ENCODE measurements at places on chromosomes 16 and 17.

DNA sequence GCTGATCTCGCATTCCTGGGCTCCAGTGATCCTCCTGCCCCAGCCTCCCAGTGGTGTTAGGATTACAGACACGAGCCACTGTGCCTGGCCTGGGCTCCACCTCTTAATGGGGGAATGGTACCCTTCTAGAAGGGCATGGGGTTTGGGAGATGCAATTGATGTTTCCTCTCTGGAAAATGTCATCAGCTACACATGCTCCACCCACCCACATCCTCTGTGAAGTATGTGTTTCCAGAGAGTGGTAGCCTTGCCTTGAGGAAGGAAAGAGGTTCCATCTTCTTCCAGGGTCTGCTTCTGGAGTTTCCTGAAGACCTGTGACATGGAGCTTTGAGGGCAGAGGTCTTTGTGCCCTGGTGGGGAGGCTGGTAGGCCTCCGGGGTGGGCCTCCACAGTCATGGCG, 45.2 kb upstream of the GSE1 start:
- H3K36me3 ChIP-seq, result peaks cover 13% of the 10 kb centered on the region
- H3K4me3 ChIP-seq, result no peak overlapping the region
- H3K27ac ChIP-seq, result no peak overlapping the region
- no peaks in the 10 kb centered on the region for H3K27me3 ChIP-seq
- DNase-seq, result no peak
- H3K4me1 ChIP-seq, result peaks cover 59% of the 10 kb centered on the region

- H3K4me1 ChIP-seq, result no peaks in the 10 kb centered on the region
- no peak for DNase-seq
- no peaks in the 10 kb centered on the region for H3K27me3 ChIP-seq
- no peak overlapping the region for H3K4me3 ChIP-seq
- H3K27ac ChIP-seq, result no peak overlapping the region
These were observed 17.9 kb downstream of the CA7 start for GRCh38 chr16:66862023-66862520.

DNA sequence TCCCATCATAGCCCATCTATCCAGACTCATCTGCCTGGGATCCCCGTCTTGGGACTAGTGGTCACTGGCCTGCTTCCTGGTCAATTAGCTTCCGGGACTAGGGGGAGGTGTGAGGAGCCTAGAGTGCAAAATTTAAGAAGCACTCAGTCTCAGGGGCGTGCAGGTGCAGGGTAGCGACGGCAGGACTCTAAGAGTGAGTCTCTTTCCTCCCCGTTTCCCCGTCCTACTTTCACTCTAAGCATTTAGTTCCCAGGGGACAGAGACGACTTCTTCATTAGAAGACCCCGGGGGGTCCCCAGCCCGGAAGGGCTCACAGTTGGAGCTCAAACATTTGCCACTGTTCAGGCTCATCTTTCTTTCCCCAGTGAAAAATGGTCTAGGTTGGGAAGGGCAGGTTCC, 677 bp upstream of the ZNHIT3 start:
- peaks cover 14% of the 10 kb centered on the region for H3K27me3 ChIP-seq
- peaks cover 15% of the 10 kb centered on the region for H3K36me3 ChIP-seq
- peak overlapping the region; percentile 94 for H3K4me3 ChIP-seq
- H3K27ac ChIP-seq, result peak overlapping the region; percentile 98
- peaks cover 53% of the 10 kb centered on the region for H3K4me1 ChIP-seq

GRCh38 chr16:85227946-85228862, 115.9 kb upstream of the CIBAR2 start:
- no peak overlapping the region for H3K4me3 ChIP-seq
- no peak overlapping the region for H3K27ac ChIP-seq
- no peak for DNase-seq
- H3K36me3 ChIP-seq, result no peaks in the 10 kb centered on the region
- no peaks in the 10 kb centered on the region for H3K27me3 ChIP-seq

- no peak overlapping the region for H3K27ac ChIP-seq
- H3K36me3 ChIP-seq, result no peaks in the 10 kb centered on the region
- no peaks in the 10 kb centered on the region for H3K27me3 ChIP-seq
- peaks cover under 1% of the 10 kb centered on the region for H3K4me1 ChIP-seq
- DNase-seq, result no peak
These were observed 11.8 kb downstream of the BCAR1 start for GRCh38 chr16:75239542-75240122.

DNA sequence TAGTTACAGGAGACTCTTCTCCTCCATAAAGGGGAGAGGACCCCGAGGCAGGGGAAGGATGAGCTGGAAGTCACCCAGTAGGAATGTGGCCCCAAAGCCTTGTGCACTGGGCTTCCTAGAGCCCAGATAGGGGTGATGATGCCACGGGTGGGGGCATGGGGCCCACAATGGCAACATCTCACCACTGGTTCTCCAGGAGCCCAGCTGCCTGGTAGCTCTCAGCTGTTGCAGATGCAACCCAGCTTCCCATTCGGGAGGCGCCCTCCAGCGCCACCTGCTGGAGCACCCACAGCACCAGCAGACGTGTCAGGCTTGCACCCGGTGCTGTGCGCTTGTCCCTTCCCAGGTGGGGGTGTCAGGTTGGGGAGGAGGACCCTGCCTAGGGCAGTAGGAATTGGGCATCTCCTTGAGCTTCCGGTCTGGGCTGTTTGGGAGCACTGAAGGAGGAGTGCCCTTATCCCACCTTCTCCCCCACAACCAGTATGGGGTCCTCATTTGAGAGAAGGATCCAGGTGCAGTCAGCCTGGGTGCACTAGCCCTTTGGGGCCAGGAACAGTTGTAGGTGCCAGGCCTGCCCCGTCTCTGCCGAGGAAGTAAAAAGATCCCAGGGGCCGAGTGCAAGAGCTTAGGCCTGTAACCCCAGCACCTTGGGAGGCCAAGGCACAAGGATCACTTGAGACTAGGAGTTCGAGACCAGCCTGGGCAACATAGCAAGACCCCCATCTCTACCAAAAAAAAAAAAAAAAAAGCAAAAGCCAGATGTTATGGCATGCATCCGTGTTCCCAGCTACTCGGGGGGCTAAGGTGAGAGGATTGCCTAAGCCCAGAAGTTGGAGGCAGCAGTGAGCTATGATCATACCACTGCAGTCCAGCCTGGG, 14.4 kb downstream of the CDIPT start:
- H3K4me3 ChIP-seq, result no peak overlapping the region
- H3K36me3 ChIP-seq, result peaks cover 43% of the 10 kb centered on the region
- peaks cover 10% of the 10 kb centered on the region for H3K4me1 ChIP-seq
- H3K27me3 ChIP-seq, result no peaks in the 10 kb centered on the region
- peak; percentile 87 for DNase-seq

DNA sequence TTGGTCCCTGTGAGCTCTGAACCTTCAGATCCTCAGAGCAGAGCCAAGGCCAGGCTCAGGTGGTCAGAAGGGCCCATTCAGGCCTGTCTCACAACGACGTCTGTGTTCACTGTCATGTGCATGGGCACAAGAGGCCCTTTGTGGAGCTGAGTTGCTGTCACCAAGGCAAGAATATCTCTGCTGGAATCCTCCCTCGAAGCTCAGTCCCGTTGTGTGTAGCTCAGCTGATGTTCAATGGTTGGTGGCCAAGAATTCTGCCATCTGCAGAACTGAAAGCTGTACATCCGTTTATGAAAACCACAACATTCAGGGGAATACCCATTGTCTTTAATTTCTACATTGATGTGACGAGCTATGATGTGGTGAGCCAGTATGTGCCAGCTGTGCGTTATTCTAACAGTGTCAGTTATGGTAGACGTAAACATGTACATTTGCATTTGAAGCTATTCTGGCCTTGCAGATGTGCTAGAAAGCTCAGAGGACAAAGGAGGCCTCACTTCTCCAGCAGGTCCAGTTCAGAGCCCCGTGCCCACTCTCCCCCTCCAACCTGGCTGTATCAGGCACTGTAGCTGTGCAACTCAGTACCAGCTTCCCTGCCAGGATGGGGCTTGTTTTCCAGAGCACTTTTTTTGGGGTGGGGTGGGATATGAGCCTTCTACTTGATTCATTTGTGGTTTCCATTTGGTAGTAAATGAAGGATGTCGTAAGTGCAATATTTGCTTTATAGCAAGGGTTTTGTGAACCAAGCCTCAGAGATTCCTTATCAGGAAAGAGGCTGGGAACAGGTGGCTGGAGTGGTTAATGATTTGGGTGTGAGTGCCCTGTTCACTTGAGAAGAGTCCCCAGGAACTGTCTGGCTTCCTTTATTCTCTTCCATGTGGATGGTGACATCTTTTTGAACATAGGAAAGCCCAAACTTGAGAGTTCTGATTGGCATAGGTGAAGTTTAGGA, 56.1 kb downstream of the B9D1 start:
- peak; percentile 67 for DNase-seq
- peaks cover 38% of the 10 kb centered on the region for H3K27me3 ChIP-seq
- H3K36me3 ChIP-seq, result no peaks in the 10 kb centered on the region
- no peak overlapping the region for H3K4me3 ChIP-seq
- H3K27ac ChIP-seq, result peak overlapping the region; percentile 43
- H3K4me1 ChIP-seq, result peaks cover 31% of the 10 kb centered on the region

DNA sequence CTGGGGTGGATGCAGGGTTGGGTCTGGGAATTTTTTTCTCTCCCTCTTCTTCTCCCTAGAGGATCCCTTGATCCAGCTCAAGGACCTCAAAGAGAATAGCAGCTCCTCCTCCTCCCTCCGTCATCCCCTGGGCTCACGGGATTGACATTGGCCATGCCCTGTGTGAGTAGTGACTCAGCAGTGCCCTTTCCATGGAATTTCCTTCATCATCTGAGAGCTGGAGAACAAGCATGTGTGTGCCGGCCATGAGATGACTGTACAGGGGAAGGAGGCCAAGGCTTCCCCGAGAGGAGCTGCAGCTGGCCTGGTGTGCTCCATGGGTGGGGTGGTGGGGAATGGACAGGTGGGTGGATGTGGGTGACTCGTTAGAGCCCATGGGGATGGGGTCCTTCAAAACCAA, 8.9 kb upstream of the WSCD1 start:
- DNase-seq, result no peak
- no peak overlapping the region for H3K4me3 ChIP-seq
- peaks cover 8% of the 10 kb centered on the region for H3K27me3 ChIP-seq
- H3K4me1 ChIP-seq, result no peaks in the 10 kb centered on the region
- no peaks in the 10 kb centered on the region for H3K36me3 ChIP-seq

- DNase-seq, result no peak
- peaks cover 9% of the 10 kb centered on the region for H3K27me3 ChIP-seq
- no peak overlapping the region for H3K4me3 ChIP-seq
- H3K27ac ChIP-seq, result no peak overlapping the region
These were observed 6.1 kb upstream of the EIF4A3 start for GRCh38 chr17:80153004-80153403.

DNA sequence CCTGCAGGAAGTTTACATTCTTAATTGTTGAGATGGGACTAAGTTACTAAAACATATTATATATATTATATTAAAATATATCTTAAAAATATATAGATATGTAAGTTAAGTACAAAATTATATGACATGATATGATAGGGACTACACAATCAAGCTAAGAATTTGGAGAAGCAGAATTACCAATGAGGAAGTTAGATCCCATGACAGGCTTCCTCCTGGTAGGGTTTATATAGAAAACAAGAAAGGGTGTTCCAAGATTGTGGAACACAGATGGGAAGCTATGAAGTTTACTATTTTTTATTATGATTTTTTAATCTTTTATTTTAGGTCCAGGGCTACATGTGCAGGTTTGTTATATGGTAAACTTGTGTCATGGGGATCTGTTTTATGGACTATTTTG, 260.8 kb upstream of the ZFHX3 start:
- no peak overlapping the region for H3K4me3 ChIP-seq
- no peak overlapping the region for H3K27ac ChIP-seq
- no peak for DNase-seq
- H3K36me3 ChIP-seq, result no peaks in the 10 kb centered on the region

GRCh38 chr17:42623732-42624596, 14.5 kb downstream of the TUBG1 start:
- H3K4me1 ChIP-seq, result peaks cover 2% of the 10 kb centered on the region
- DNase-seq, result no peak
- no peaks in the 10 kb centered on the region for H3K36me3 ChIP-seq
- H3K4me3 ChIP-seq, result no peak overlapping the region

GRCh38 chr16:48611329-48612137, 1.6 kb upstream of the N4BP1 start:
- peaks cover 58% of the 10 kb centered on the region for H3K4me1 ChIP-seq
- H3K4me3 ChIP-seq, result peak overlapping the region; percentile 68
- peak; percentile 88 for DNase-seq
- H3K27me3 ChIP-seq, result no peaks in the 10 kb centered on the region

DNA sequence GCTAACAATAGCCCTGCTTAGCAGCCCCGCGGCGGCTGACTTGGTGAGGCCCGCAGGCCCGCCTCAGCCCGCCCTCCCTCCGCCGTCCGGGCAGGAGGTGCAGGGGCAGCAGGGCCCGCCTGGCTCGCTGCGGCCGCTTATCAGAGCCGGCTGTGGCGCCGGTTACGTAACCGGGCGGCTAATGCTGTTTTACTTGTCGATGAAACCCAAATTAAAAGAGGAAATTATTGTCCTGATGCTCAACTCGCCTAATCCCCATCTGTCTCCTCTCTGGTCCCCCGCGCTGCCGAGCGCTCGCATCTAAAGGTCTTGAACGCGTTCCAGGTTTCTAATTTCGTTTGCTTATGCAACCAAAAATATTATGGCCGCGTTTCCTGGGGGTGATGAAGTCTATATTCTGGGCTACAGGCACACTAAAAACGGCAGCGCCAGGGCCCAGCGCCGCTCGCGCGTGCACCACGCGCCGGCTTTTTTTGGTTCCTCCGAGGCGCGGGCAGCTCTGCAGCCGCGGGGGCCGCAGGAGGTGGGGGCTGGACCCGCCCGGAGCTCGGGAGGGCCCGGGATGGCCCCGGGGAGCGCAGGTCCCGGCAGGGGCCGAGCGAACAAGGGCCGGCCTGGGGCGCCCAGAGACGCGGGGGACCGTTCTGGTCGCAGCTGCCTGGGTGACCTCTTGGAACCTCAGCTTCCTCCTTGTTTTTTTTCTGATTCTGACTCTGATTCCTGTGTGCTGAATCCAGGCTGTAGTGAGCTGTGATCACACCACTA, 65.2 kb upstream of the TOB1 start:
- peaks cover 31% of the 10 kb centered on the region for H3K4me1 ChIP-seq
- peak overlapping the region; percentile 64 for H3K4me3 ChIP-seq
- H3K27ac ChIP-seq, result peak overlapping the region; percentile 87
- no peaks in the 10 kb centered on the region for H3K36me3 ChIP-seq

- H3K27ac ChIP-seq, result no peak overlapping the region
- H3K36me3 ChIP-seq, result no peaks in the 10 kb centered on the region
- no peaks in the 10 kb centered on the region for H3K27me3 ChIP-seq
- DNase-seq, result no peak
- peaks cover 18% of the 10 kb centered on the region for H3K4me1 ChIP-seq
- peak overlapping the region; percentile 45 for H3K4me3 ChIP-seq
These were observed 54.3 kb downstream of the WSB1 start for GRCh38 chr17:27348196-27348595.

DNA sequence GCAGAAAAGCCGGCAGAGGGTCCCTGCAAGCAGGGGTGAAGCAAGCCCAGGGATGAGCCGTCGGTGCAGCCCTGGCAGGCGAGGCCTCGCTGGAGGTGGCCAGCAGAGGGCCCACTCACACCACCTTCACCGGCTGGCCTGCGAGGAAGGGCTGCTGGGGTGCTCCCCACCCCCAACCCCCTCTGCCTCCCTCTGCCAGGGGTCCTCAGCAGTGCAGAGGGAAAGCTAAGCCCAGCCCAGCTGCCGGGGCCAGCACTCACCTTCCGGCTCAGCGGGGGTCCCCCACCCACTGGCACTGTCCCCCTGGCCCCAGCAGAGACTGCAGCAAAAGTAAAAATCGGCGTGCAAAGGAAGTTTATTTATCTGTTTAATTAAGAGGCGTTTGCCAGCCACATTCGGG, 113.4 kb downstream of the ENGASE start:
- no peak overlapping the region for H3K4me3 ChIP-seq
- H3K27ac ChIP-seq, result no peak overlapping the region
- peaks cover 26% of the 10 kb centered on the region for H3K27me3 ChIP-seq
- H3K4me1 ChIP-seq, result peaks cover 2% of the 10 kb centered on the region
- DNase-seq, result no peak
